ENCODE measurements at places on chromosomes 5 and 9.

DNA sequence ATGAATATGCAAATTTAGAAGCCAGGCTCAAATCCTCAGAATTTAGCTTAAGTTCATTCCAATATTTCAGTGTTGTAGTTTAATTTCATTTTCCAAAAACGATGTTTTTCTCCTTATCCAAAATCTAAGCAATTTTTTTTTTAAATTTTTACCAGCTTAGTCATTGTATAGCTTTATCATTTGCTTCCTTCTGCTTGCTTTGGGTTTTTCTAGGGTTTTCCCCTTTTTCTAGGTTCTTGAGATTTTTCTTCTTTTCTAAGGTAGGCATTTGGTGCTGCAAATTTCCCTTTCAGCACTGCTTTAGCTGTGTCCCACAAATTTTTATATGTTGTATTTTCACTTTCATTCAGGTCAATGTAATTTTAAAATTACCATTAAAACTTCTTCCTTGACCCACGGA lies 34.4 kb upstream of the CCDC112 start:
- DNase-seq: no peak

GRCh38 chr5:134145041-134145757 lies 30.7 kb downstream of the TCF7 start:
- no peak for DNase-seq

GRCh38 chr9:124309667-124310084 lies 51.9 kb downstream of the NEK6 start:
- DNase-seq: no peak

- DNase-seq: no peak
Observed at GRCh38 chr5:19928562-19929421, 59.2 kb downstream of the CDH18 start.

DNA sequence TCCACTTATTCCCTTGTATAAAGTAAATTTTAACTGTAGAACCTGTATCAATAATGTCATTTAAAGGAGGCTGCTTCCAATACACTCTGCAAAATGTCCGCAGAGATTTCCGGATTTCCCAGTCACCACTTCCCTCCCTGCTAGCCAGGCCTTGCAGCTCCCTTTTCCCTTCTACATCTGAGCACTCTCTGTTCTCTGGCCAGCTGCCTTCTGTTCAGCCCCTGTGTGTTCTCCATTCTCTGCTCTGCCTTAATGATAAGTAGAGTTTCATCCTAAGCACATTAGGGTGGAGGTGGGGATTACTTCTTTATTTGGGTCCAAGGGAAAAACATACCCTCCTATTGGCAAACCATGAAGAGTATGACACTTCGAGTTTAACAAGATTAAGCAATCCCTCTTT lies 719.6 kb upstream of the WWC1 start:
- DNase-seq: no peak
